Suppressor macrophage treated with lipopolysaccharide for 1 hour (primary cell): ENCODE measurements at places on chromosomes 4 and X.

DNA sequence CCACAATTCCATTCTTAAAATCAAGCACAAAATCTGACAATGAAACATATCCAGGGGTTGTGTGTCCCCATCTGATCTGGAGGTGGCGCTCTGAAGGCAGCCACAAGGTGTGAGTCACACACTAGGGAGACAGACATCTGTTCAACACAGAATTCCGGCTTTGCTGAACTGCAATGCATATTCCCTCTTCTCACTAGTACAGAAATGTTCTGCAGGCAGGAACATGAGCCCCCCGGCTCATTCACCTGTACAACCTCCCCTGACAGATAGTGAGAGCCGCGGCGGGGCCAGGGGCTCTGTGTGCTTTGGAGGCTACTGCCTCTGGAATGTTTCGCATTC lies 41.9 kb downstream of the WDR1 start:
- DNase-seq: peak; percentile 46

GRCh38 chrX:149504915-149505651 lies at the start of gene IDS:
TSS of gene IDS (minus strand) at chrX:149505306. CDS start at chrX:149505137, 169 bp downstream.
- peak; percentile 93 for DNase-seq

- no peak for DNase-seq
Observed at GRCh38 chrX:78673246-78673645, 14.1 kb upstream of the RTL3 start.

- DNase-seq: no peak
Observed at GRCh38 chr4:42454755-42455420, 57.6 kb downstream of the SHISA3 start.

DNA sequence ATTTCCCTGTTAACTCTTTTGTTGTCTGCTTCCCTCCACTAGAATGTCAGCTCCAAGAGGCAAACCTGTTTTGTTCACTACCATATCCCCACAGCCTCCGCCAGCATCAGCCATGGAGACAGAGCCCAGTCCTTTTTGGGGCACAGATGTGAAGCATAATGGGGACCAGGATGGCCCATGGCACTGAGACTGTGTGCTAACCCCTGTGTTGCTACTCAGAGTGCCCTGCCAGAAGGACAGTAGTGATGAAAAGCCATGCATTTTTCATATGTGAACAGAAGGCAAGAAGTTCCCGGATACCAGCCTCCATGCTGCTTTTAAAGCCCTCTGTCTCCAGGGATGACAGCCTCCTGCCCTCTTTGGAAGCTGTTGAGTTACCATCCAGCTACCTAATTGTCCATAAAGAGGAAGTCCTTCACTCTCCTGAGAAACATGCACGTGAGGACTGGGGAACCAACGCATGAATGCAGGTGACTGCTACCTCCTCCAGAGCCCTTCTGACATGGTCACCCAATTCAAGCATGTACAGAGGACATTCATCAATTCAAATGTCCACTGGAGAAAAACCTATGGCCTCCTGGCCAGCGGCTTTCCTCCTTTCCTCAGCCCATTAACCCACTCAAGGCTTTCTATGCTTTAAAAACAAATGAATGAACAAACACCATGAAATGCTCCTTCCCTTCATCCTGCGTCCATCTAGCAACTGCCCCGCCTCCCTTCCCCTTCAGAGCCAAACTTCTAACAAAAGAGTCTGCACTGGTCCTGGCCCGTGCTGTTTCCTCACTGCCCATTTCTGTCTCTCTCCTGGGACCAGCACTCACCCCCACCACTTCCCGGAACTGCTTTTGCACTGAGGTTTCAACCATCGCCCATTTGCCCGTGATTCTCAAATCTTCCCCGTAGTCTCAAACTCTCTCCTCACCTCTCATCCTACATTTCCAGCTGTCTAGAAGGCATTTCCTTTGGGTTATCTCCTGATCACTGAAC lies 18.0 kb downstream of the PNMA6F start:
- DNase-seq: no peak

- no peak for DNase-seq
Observed at GRCh38 chr4:110914791-110915190, 291.9 kb upstream of the PITX2 start.

DNA sequence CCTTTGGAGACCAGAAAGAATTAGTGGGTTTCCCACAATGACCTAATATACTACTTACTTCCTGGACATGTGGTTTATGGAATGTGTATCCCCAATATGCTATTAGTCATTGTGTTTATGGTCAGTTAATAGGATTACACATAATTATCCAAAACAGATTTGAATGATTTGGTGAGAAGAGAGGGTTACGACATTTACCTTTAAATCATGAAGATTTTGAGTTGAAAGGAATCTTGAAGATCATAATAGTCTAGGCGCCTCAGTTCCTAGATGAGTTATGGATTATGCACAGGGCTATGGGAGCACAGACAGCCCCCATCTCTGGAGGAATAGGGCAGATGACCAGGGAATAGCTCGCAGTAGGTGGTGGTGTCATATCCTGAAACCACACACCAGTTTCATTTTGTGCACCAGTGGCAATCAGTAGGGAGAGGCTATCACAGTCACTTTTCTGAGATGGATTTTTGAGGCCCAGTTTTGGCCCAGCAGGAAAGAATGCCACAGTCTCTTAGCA lies 61.3 kb downstream of the SEPTIN11 start:
- peak; percentile 62 for DNase-seq

GRCh38 chr4:76441881-76442280 lies 6.9 kb downstream of the SHROOM3 start:
- no peak for DNase-seq

- peak; percentile 10 for DNase-seq
Observed at GRCh38 chr4:154332681-154333421, 158.7 kb downstream of the DCHS2 start.

GRCh38 chrX:108438110-108438623 lies at the start of gene COL4A6:
TSS of gene COL4A6 (minus strand) at chrX:108438422. CDS start at chrX:108438196, 226 bp downstream.
- DNase-seq: no peak

GRCh38 chrX:42090395-42090794 lies 167.0 kb upstream of the CASK start:
- DNase-seq: no peak

- DNase-seq: no peak
Observed at GRCh38 chr4:499567-499966, 557 bp downstream of the PIGG start.

- DNase-seq: peak; percentile 60
Observed at GRCh38 chrX:79270401-79270800, 96.7 kb downstream of the ITM2A start.

DNA sequence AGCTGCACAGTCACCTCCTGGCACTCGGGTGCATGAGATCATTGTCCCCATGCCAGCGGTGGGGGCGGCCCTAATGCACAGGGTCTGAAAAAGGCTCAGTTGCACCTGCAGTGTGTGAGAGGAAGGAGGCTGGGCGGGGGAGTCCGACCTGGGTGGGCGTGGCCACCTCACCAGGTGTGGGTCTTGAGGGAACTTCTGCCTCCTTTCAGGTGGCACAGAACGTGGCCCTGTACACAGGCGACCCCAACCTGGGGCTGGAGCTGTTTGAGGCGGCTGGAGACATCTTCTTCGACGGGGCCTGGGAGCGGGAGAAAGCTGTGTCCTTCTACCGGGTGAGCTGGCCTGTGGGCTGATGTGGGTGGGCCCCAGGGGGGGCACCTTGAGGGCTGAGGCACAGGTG lies 34.3 kb upstream of the HTRA3 start:
- no peak for DNase-seq

GRCh38 chr4:78864405-78865024 lies 74.7 kb downstream of the PAQR3 start:
- DNase-seq: peak; percentile 68

GRCh38 chr4:139889264-139889663 lies 223.6 kb downstream of the MGST2 start:
- peak; percentile 65 for DNase-seq

DNA sequence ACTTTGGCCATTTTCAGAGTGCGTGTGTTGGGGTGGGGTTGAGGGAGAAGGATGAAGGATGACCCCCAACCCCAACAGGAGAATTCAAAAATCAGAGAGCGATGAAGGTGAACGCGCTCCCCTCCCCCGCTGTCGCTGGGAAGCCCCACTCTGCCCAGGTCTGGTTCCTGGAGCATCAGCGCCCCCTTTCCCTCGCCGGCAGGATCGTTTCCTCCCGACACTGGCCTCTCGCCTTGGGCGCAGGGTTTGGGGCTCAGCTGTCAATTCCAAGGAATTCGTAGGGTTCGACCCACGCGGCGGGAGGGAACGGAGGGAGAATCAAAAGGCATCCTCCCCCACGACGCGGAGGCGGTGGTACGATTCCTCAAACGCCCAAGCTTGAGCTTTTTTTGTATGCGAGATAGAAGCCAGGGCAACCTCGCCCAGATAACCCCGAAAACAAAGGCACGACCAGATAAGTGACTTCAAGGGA lies 1.0 kb upstream of the PDGFRA start:
- DNase-seq: peak; percentile 58

GRCh38 chr4:99593781-99594641 lies 19.4 kb downstream of the MTTP start:
- DNase-seq: no peak

GRCh38 chr4:147793569-147794313 lies 61.9 kb downstream of the ARHGAP10 start:
- DNase-seq: no peak

DNA sequence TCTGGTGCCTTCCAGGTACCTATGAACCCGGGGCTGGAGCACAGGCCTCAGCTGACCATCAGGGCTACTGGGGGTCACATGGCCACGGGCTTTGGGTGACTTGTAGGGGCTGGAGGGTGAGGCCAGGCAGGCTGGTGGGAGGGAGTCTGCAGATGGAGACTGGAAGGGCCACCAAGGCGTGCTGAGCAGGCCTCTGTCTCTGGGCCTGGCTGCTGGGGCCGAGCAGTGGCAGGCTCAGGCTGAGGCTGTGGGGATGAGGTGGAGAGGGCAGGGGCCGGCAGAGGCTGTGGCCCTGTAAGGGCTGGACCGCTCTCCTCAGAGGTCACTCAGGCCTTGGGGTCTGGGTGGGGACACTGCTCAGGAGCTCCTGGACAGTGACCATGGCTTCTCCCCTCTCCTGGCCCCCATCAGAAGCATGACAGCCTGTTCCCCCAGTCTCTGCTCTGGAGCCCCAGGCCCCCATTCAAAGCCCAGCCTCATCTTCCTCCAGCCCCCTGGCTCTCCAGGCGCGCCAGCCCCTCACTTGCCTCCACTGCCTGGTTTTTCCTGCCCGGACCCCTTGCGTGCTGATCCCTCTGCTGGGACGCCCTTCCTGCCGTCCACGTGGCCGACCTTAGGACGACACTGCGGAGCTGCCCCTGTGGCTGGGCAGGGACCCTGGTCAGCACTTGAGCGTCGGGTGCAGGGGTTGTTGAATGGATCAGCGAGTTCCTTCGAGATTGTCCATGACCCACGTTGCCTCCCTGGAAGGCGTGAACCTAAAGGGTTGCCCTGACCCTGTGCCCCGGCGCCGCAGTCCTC lies 11.1 kb upstream of the NAT8L start:
- DNase-seq: no peak

- peak; percentile 91 for DNase-seq
Observed at GRCh38 chr4:3044870-3045819, 29.2 kb downstream of the HTT-AS start.

DNA sequence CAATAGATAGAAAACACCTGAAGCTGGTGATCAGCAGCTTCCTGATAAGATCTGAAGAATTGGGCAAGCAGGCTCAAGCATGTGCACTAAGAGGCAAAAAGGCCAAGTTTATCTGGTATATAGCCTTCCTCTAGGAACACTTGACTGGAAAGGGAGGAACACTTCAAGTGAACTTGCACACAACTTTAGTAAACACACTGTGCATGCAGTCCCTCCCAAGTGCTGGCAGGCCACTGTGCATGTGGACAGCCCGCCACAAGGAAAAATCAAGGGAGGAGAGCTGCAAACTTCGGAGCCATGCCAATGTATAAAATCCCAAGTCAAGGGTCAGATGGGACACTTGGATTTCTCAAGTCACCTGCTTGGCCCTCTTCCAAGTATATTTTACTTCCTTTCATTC lies 645.8 kb upstream of the NDST4 start:
- DNase-seq: no peak

DNA sequence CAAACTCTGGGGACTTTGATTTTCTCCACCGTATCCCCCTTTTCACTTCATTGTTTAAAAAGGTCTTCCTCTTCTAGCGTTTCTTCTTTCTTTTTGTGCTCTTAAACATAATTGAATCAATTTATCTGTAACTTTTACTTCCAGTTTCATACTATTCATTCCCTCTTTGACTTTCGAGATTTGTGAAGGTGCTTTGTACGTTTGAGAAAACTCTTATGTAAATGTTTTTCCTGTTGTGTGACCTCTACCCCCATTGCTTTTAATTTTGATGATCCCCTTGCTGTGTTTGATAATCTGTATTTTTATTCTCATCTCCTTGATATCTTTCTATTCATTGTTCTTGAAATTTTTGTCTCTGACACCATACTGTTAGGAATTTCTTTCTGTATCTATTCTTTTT lies 4.8 kb downstream of the USP38 start:
- peak; percentile 3 for DNase-seq

GRCh38 chrX:63686878-63687714 lies 97.9 kb downstream of the ARHGEF9 start:
- DNase-seq: peak; percentile 29

- no peak for DNase-seq
Observed at GRCh38 chrX:71664889-71665491, 2.4 kb upstream of the LOC101059915 start.

- DNase-seq: no peak
Observed at GRCh38 chrX:129478516-129478915, 44.8 kb downstream of the SMARCA1 start.

- no peak for DNase-seq
Observed at GRCh38 chr4:108143515-108143914, 25.2 kb downstream of the LEF1 start.

- DNase-seq: no peak
Observed at GRCh38 chrX:26909728-26910127, 553.4 kb downstream of the PPP4R3C start.

DNA sequence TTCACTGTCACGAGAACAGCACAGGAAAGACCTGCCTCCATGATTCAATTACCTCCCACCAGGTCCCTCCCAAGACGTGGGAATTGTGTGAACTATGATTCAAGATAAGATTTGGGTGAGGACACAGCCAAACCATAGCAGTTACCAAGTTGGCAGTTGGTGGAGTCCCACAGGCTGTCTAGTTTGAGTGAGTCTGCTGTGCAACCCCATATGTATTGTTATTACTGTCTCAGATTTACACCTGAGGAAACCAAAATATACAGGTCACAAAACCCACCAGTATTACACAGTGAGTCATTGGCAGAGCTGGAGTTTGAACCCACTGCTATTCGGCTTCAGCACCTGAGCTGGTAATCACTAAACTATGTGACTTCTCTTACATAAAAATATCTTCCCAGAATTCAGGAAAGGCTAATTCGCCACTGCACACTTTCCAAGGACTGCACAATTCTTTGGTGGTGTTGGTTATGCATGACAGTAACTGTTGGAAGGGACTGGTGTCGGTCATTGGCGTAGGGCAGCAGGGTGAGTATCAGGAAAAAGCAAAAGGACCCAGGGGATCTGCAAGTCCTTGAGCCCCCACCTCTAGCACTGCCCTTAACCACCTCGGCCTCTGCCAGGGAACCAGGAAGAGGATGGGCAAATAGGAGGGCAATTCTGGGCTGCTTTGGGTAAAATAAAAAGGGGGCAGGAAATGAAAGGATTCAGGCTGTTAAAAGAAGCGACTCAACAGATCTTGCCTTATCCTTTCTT lies 110.1 kb downstream of the USP46 start:
- no peak for DNase-seq

- DNase-seq: no peak
Observed at GRCh38 chr4:15656038-15656470, 897 bp upstream of the FBXL5 start.
